ENCODE measurements at places on chromosomes 13 and 19. TPM values are rescaled to one million over a fixed set of nuclear protein-coding genes. Genes with fewer than 3 reads are reported as not detected.

ZNF586 gene
- polyA plus RNA-seq: 10.5 TPM

CEACAM3 gene
- polyA plus RNA-seq: 5.9 TPM

ARHGAP45 gene
- 308 TPM for polyA plus RNA-seq

METTL21C gene
- polyA plus RNA-seq: not detected

FFAR3 gene
- 17.9 TPM for polyA plus RNA-seq

GRCh38 chr13:113975416-113975815, 1.5 kb upstream of the C13orf46 start:
- no peak for DNase-seq
- H3K36me3 ChIP-seq: peaks cover 61% of the 10 kb centered on the region
- H3K4me3 ChIP-seq: no peak overlapping the region
- H3K27ac ChIP-seq: no peak overlapping the region

DNA sequence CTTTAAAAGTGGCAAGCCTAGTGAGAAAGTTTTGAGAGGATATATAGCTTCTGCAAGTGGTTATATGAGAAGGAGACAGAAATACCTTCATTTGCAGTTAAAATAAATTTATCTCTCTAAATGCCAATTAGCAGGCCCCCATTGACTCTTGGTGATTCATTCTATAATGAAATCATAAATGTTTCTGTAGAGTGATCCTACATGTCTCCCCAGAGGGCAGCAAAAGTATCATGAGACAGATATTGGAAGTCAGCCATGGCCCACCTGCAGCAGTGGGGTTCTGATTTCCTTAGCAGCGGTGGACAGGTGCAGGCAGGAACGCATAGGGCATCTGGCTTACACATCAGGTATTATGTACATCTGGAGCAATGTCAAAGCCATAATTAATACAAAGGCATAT, 385.4 kb upstream of the SLC10A2 start:
- no peak overlapping the region for H3K4me3 ChIP-seq
- no peaks in the 10 kb centered on the region for H3K4me1 ChIP-seq
- H3K27me3 ChIP-seq: no peaks in the 10 kb centered on the region
- H3K36me3 ChIP-seq: no peaks in the 10 kb centered on the region
- no peak overlapping the region for H3K27ac ChIP-seq
- DNase-seq: no peak

- H3K27ac ChIP-seq: no peak overlapping the region
- H3K4me1 ChIP-seq: peaks cover 28% of the 10 kb centered on the region
- no peak for DNase-seq
- no peak overlapping the region for H3K4me3 ChIP-seq
Observed at GRCh38 chr13:20499986-20500385, 25.7 kb downstream of the CRYL1 start.

DNA sequence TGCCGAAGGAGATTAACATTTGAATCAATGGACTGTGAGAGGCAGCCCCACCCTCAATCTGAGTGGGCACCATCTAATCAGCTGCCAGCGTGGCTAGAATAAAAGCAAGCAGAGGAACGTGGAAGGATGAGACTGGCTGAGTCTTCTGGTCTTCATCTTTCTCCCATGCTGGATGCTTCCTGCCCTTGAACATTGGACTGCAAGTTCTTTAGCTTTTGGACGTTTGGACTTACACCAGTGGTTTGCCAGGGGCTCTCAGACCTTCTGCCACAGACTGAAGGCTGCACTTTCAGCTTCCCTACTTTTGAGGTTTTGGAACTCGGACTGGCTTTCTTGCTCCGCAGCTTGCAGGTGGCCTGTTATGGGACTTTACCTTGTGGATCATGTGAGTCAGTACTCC, 14.7 kb downstream of the NHLRC3 start:
- H3K27me3 ChIP-seq: no peaks in the 10 kb centered on the region
- H3K27ac ChIP-seq: no peak overlapping the region
- H3K4me1 ChIP-seq: no peaks in the 10 kb centered on the region
- H3K36me3 ChIP-seq: peaks cover 33% of the 10 kb centered on the region

DNA sequence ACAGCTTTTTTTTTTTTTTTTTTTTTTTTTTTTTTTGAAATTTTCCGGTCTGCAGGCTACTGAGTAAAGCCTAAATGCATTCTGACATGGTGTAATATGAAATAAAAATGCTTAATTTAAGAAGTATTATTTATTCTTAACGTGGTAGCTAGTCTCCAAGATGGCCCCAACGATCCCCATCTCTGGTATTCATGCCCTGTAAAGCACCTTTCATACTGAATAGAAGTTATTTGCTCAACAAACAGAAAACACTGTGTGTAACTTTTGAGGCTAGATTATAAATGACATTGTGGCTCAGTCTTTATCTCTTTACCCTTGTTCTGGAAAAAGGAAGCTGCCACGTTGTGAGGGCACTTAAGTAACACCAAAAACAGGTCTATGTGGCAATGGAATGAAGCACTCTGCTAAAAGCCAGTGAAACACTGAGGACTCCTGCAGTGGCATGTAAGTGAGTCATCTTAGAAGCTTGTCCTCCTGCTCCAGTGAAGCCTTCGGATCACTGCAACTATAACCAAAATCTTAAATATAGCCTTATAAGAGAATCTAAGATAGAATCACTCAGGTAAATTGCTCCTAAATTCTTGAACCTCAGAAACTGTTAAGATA, 128.7 kb downstream of the UGGT2 start:
- no peak overlapping the region for H3K27ac ChIP-seq
- no peak overlapping the region for H3K4me3 ChIP-seq
- no peaks in the 10 kb centered on the region for H3K27me3 ChIP-seq

GRCh38 chr13:79429309-79429708, 23.3 kb upstream of the RBM26 start:
- H3K27ac ChIP-seq: no peak overlapping the region
- no peaks in the 10 kb centered on the region for H3K4me1 ChIP-seq
- DNase-seq: no peak
- H3K27me3 ChIP-seq: no peaks in the 10 kb centered on the region
- no peak overlapping the region for H3K4me3 ChIP-seq

DNA sequence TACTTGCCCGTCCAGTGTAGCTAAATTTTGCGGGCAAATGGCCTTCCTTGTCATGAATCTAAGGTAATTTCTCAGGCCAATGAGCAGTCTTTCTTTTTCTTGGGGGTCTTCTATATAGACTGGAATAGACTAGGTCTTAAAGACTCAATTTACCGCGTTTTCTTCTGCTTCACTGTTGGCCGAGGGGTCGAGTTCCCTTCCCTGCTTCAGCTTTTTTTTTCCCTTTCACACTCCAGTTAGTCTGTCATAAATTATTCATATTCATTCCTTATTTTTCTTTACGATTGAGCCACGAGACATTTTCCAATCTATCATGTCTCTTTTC, 276 bp downstream of the ALG11 start:
- no peaks in the 10 kb centered on the region for H3K36me3 ChIP-seq
- DNase-seq: no peak
- peaks cover 33% of the 10 kb centered on the region for H3K27me3 ChIP-seq

GRCh38 chr13:35343417-35343816, 133.1 kb downstream of the MAB21L1 start:
- no peaks in the 10 kb centered on the region for H3K27me3 ChIP-seq
- no peak for DNase-seq
- no peaks in the 10 kb centered on the region for H3K36me3 ChIP-seq
- H3K27ac ChIP-seq: no peak overlapping the region
- no peak overlapping the region for H3K4me3 ChIP-seq

- DNase-seq: no peak
- no peaks in the 10 kb centered on the region for H3K36me3 ChIP-seq
- no peaks in the 10 kb centered on the region for H3K27me3 ChIP-seq
Observed at GRCh38 chr13:74423434-74423833, 289.2 kb upstream of the KLF12 start.

DNA sequence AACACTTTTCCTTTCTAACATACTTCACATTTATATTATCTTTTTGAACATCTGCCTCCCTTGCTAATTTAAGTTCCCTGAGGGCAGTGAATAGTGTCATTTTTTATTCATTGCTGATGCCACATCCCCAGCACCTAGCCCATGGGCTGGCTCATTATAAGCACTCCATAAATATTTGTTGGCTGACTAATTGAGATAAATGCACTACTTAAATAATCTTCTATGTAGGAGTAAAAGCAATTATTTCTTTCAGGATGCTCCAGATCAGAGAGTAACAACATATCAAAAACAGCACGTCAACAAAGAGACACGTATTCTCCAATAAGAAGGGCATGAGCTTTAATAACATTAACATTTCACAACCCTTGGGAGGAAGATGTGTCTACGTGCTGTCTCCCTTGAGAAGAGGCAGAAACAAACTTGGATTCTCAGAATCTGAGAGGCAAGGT, 228.2 kb downstream of the LHFPL6 start:
- H3K4me1 ChIP-seq: no peaks in the 10 kb centered on the region
- no peaks in the 10 kb centered on the region for H3K36me3 ChIP-seq
- H3K27me3 ChIP-seq: no peaks in the 10 kb centered on the region
- no peak overlapping the region for H3K4me3 ChIP-seq

GRCh38 chr19:4977299-4978174, 8.6 kb downstream of the KDM4B start:
- H3K36me3 ChIP-seq: peaks cover 8% of the 10 kb centered on the region
- H3K4me3 ChIP-seq: peak overlapping the region; percentile 56

DNA sequence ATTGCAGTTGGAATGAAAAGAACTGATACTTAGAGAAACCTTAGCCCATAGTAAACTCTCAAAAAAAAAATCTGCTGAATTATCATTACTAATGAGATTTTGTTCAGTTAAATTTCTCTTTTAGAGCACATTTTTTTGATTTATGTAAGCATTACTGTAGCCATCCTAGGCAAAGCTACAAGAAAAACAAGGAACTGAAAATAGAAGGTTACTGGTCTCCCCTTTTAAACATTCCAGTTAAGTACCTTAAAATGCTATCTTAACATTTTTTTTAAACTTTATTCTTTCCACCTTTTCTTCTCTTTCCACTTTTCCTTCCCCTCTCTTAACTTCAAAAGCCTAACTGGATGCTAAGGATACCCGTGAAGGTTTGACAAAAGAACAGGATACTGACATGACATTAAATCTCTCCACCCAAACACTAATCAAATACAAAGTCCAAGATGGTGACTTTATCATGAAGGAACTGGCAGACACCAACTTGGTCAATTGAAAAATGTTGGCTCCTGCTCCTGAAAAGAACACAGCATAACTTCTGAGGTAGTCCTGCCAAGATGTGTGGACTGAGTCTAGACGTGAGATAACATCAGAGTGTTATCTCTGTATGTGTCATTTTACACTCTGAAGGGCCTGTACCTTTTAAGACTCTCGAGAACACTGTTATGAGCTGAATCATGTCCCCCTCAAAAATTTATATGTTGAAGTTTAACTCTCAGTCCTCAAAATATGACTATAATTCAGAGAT, 29.5 kb upstream of the SACS start:
- peaks cover 49% of the 10 kb centered on the region for H3K4me1 ChIP-seq
- no peaks in the 10 kb centered on the region for H3K36me3 ChIP-seq
- no peaks in the 10 kb centered on the region for H3K27me3 ChIP-seq
- no peak for DNase-seq

DNA sequence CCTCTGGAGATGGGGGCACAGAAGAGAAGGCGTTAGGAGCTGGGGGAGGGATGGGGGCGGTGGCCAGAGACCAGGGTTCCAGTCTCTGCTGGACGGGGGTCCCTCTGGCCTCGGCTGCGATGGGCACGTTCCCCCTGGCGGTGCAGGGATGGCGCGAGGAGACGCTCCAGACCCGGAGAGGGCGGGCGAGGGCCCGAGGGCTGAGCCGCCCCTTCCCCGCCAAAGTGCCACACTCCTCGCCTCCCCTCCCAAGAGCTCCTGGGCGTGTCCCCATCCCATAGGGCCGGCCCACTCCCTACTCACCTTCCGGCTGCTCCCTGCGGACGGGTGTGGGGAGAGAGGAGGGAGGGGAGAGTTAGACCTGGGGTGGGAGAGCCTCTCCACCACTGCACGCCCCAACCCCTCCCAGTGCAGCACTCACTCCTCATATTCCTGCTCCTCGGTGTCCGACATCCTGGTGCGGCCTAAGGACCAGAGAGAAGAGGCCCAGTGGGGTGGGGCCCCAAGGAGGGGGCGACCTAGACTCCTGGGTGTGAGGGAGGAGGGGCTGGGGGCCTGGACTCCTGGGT, 2.2 kb downstream of the TNNT1 start:
- DNase-seq: no peak
- H3K27me3 ChIP-seq: peaks cover 52% of the 10 kb centered on the region
- no peak overlapping the region for H3K27ac ChIP-seq
- no peaks in the 10 kb centered on the region for H3K36me3 ChIP-seq
- peaks cover 30% of the 10 kb centered on the region for H3K4me1 ChIP-seq
- H3K4me3 ChIP-seq: no peak overlapping the region

GRCh38 chr19:11375143-11375948, 880 bp downstream of the SWSAP1 start:
- peak overlapping the region; percentile 37 for H3K4me3 ChIP-seq
- H3K4me1 ChIP-seq: peaks cover 68% of the 10 kb centered on the region
- peak overlapping the region; percentile 85 for H3K27ac ChIP-seq
- H3K36me3 ChIP-seq: no peaks in the 10 kb centered on the region
- no peak for DNase-seq

GRCh38 chr19:51699170-51699569, 6.0 kb downstream of the SPACA6 start:
- DNase-seq: no peak
- H3K4me1 ChIP-seq: peaks cover 19% of the 10 kb centered on the region
- H3K36me3 ChIP-seq: no peaks in the 10 kb centered on the region

GRCh38 chr13:108185223-108185622, 30.1 kb downstream of the LIG4 start:
- no peak overlapping the region for H3K27ac ChIP-seq
- no peak for DNase-seq
- H3K4me3 ChIP-seq: no peak overlapping the region
- no peaks in the 10 kb centered on the region for H3K4me1 ChIP-seq

GRCh38 chr13:35484384-35484783, 7.9 kb upstream of the MAB21L1 start:
- peaks cover 13% of the 10 kb centered on the region for H3K27me3 ChIP-seq
- H3K36me3 ChIP-seq: no peaks in the 10 kb centered on the region
- no peak for DNase-seq

DNA sequence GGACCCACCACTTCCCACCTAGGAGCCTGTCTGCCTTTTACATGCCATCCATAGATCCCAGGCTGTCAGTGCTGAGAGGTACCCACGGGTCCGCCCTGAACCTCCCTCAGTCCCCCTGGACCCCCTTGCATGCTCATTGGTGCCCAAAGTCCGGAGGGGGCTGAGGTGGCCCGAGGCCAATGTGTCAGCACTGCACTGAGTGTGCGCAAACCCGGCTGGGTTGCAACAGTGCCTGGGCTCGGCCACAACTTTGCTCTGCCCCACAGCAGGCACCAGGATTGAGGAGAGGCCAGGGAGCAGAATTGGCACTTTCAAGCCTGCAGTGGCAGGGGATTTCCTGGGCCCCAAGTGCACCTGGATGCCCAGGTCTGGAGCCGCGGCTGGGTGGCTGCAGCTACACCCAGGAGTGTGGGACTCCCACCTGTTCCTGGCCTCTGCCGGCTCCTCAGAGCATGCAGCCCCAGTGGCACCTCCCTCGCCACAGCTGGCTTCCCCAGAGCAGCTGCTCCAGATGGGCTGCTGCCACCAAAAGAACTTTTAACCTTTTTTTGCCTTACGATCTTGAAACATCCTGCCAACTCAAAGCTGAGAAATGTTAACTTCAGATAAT, 837.0 kb downstream of the SLITRK6 start:
- no peak overlapping the region for H3K4me3 ChIP-seq
- H3K36me3 ChIP-seq: no peaks in the 10 kb centered on the region
- no peaks in the 10 kb centered on the region for H3K27me3 ChIP-seq
